ENCODE measurements at places on chromosomes 3 and 15.

DNA sequence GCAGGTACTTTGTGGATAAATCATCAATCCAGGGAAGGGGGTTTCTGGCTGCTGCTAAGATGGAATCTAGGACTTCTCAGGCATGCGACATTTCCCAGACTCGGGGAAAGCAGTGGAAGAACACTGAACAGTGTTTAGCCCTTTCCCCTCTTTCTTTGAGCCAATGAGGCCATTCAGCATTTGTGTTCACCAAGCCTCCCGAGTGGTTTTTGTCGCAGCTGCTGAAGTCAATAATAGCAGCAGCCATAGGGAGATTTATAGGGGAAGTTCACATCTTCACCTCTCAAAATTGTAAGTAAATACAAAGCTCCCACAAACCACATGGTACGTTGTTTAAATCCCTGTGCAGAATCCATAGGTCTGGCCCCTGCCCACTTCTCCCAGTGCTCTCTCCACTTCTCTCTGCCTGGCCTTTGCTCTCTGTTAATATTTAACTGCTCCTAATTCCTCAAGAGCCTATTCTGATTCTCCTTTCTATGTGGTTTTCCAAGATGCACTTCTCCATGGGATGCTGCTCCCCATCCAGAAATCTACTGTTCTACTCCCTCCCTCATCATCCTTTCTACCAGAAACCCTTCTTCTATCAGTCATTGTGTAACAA, 230.7 kb downstream of the SHQ1 start:
- no peak for DNase-seq

DNA sequence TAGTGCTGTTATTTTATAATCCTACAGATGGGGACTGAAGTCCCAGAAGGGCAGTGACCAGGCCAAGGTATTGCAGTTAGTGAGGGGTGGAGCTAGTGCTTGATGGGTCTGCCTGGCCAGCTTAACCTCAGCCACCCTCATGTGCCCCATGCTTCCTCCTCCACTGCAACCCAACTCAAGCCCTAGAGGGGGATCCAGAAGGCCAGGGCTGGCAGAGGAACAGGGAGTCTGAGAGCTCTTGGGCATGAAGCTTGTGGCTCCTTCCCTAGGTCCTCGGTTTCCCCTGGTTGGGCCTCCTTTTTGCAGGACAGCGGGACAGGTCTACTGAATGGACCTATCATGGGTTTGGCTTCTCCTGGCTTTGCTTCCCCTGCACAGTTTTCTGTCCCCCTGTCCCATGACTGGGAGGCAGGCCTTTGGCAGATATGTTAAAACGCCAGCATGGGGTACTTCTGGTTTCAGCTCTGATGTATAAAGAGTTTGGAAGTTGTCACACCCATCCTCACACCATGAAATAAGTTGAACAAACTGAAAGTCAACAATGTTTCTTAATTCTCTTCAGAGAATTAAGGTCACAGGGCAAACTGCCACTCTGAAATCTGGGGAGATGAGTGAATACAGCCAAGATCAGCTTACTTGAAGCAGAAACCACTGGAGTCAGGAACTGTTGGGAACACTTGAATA, 103.3 kb downstream of the SMAD6 start:
- DNase-seq = no peak

DNA sequence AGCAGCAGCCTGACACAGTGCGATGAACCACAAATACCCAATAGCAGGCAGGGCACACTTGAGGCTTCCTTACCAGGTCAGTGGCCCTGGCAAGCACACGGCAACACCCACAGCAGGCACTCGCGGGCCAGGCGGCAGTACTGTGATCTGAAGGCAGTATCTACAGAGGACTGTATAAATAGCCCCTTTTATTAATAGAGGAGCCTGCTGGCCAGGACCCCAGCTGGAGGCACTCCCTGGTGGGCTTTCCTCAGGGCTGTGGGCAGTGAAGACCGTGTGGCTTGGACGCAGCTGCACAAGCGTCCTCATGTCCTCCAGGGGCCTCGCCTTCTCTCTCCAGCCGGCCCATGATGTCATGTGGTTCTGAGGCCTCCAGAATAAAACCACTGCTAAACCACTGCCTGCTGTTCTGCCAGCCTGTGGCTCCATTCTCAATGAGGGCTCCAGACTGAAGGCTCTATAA, 44.1 kb downstream of the LRIG1 start:
- DNase-seq = no peak

DNA sequence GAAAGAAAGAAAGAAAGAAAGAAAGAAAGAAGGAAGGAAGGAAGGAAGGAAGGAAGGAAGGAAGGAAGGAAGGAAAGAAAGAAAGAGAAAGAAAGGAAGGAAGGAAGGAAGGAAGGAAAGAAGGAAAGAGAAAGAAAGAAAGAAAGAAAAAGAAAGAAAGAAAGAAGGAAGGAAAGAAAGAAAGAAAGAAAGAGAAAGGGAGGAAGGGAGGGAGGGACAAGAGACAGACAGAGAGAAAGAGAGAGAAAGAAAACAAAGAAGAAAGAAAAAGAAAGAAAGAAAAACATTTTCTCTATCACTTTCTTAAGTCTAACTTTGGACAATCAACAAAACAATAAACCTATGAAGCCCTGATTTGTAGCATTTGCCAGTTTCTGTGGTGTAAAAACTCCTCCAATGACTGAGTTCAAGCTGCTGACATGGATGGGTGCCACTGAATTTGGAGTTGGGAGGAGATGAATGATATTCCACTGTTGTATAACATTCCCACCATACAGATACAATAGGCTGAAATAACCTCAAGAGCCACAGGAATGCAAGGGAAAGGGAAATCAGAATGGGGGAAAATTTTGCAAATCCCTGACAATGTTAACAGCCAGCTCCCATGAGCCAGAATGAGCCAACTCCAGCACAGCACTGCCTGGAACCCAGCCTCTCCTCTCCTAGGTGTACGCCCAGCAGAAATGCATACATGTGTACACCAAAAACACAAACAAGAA, 15.0 kb upstream of the RTP3 start:
- no peak for DNase-seq

DNA sequence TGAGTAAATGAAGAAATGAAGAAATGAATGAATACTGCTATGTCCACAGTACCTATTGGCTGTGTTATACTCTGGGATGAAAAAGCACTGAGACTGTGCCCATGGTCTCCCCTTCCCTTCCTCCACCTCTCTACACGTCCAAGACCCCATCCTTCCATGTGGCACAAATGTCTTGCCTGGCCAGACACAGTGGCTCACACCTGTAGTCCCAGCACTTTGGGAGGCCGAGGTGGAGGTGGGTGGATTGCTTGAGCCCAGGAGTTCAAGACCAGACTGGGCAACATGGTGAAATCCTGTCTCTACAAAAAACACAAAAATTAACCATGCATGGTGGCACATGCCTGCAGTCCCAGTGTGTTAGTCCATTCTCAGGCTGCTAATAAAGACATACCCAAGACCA, 200.1 kb downstream of the FAM43A start:
- DNase-seq = no peak

DNA sequence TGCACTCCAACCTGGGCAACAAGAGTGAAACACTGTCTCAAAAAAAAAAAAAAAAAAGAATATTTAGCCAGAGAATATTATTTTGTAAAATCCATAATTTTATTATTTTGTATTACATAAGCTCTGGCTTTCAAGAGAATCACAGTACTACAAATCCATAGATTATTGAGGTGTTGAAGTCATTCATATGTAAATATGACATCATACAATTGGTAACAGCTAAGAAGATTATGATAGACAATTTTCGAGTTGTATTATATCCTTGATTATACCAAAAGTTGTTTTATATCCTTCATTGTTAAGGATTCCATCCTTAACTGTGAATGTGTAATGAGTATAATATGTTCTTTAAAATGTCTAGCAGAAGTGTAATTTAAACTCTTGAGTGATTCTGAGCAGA, 3.7 kb downstream of the MLF1 start:
- no peak for DNase-seq

DNA sequence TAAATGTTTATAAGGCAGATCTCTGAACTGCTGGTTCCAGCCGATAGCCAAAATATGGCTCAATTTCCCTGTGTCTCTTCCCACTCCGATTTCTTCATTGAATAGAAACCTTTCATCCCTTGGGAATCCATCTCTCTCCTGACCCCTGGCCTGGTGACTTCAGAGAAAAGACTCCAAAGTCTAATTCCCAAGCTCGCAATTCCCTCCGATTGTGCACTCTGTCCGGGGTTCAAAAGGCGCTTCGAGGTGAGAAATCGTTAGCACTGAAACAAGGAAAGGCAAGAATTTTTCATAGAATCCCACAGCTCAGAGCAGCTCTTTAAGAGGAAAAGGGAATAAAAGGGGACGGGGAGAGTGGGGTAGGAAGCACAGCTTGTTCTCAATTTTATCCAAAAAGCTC, 18.4 kb upstream of the RAD18 start:
- DNase-seq = no peak

GRCh38 chr3:140363801-140364200, 314.1 kb upstream of the TRIM42 start:
- DNase-seq = no peak

DNA sequence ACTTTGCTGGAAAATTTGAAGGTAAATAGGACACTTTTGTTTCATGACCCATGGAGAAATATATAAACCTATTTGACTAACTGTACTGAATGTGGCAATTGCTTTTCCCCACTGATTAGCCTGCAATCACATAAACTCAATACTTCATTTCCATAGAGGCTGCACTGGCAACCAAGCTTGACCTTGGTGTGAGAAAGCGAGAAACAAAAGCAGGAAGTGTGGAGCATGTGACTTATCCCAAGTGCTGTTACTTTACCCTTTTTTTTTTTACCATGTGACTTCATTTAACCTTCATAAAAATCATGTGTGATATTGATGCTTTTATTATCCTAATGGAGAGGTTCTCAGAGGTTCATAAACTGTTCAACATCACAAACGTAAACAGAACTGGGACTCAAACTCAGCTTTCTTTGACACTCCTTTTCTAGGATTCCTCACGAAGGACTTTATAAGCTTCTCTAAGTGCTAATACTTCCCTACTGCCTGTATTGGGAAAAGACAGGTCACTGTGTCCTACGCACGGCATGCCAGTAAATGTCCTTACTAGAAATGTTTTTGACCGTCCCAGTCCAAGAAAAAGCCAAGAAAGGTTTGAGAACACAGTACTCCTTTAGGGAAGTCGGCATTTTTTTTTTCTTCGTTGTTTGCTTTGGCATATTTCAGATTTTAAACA, 34.9 kb upstream of the ZNF385D start:
- DNase-seq = no peak

DNA sequence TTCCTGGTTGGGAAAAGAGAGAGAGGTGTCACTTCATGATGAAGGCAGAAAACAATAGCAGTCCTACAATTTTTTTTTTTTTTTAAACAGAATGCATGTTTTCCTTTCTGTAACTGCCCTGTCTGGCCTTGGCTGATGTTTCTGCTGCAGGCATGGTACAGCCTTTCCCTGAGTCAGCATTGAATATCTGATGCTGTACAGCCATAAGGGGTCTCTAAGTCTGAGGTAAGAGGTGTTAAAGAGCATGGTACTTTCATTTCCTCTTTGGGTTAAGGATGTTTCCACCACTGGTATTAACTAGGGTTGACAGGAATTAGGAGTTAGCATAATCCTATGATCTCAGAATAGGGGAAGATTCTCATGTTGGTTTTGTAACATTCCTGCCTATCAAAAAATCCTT, 147.4 kb downstream of the CHST2 start:
- no peak for DNase-seq

DNA sequence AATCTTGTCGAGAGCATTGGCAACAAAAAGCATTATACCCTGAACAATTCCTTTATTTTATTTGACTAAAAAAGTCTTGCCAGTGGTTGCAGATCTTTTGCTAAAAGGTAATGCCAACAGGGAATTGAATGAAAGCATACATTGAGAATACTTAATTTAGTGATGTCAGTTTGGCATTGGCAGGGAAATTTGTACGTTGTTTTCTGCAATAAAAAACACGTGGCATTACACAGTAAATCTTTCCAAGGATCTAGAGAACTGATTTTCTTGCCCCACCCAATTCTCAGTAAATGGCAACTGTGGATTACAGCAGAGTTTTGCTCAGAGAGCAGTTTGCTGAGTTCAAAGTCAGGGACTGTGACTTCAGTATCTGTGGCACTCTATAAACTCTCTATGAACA, 38.3 kb upstream of the IGSF10 start:
- DNase-seq = no peak

DNA sequence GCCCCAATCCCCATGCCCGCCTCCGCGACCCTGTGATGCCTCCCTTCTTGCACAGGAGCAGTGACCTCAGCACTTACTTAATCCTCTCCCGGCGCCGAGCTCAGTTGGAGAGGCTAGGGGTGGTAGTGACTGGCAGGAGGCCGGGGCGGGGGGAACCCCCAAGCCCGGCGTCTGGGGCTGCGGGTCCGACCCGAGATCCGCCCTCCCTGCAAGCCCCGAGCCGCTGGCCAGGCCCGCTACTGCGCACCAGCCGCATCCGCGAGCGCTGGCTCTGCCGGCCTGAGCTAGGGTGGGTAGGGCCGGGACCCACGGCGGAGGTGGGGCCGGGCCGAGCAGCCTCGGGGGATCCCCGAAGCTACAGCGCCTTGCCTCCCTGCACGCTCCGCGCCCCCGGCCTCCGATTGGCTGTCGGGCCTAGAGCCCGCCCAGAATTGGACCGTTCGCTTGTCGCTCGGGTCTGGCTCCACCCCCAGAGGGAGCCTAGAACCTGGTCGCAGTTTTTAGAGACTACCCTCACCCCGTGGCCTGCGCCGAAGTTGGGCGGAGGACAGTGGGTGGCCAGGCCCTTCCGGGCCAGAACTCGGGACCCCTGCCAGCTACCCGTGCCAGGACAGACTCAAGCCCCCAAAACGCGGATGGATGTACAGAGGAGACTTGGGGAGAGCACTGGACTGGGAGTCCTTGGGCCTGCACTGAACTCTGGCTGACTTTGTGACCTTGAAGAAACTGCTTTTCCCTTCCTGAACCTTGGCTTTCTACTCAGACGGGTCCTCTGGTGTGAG, at the start of gene C3orf18:
C3orf18 (minus strand) TSS at position 362 of the 782 bp plus-strand sequence. CDS start 2,048 bp downstream, outside the sequence.
- peak; percentile 66 for DNase-seq

DNA sequence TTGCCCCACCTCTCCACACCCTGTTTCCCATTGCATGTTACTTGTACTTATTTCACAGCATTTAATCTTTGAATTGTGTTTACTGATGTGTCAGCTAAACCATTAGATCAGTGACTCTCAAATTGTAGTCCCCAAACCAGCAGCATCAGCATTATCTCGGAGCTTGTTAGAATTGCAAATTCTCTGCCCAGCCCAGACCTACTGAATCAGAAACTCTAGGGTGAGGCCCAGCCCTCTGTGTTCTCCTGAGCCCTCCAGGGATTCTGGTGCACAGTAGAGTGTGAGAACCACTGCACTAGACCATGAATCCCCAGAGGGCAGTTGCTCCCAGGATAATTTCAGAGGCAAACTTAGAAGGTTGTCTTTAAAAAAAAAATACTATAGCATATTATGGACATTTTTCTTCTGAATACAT, 13.0 kb downstream of the PLD1 start:
- DNase-seq = no peak

DNA sequence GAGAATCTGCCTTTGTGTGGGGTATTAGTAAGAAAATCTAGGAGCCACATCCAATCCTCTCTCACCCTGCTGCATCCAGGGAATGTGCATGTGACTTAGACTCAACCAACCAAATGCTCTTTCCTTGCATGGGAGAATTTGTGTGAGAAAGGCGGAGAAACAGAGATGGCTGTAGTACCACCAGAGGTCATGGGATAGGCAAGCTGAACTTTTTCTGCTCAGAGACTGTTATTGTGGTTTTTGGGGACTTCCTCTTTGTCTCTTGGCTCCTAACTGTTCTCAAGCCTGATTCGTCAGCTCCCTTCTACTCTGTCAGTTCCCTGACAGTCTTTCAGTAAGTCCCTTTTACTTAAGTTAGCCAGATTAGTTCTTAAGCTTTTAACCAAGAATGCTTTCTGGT, 2.6 kb upstream of the ZSCAN2 start:
- no peak for DNase-seq

Measured in NCI-H510A (cell line).